Skin of body (tissue), 3 donors: ENCODE measurements at places on chromosomes 4 and X. TPM values are rescaled to one million over a fixed set of nuclear protein-coding genes. Genes with fewer than 3 reads are reported as not detected.

- DNase-seq, result no peak
Observed at GRCh38 chr4:54773022-54773421, 115.3 kb downstream of the KIT start.

Gene MTNR1A
- 0.20 TPM for total RNA-seq

DNA sequence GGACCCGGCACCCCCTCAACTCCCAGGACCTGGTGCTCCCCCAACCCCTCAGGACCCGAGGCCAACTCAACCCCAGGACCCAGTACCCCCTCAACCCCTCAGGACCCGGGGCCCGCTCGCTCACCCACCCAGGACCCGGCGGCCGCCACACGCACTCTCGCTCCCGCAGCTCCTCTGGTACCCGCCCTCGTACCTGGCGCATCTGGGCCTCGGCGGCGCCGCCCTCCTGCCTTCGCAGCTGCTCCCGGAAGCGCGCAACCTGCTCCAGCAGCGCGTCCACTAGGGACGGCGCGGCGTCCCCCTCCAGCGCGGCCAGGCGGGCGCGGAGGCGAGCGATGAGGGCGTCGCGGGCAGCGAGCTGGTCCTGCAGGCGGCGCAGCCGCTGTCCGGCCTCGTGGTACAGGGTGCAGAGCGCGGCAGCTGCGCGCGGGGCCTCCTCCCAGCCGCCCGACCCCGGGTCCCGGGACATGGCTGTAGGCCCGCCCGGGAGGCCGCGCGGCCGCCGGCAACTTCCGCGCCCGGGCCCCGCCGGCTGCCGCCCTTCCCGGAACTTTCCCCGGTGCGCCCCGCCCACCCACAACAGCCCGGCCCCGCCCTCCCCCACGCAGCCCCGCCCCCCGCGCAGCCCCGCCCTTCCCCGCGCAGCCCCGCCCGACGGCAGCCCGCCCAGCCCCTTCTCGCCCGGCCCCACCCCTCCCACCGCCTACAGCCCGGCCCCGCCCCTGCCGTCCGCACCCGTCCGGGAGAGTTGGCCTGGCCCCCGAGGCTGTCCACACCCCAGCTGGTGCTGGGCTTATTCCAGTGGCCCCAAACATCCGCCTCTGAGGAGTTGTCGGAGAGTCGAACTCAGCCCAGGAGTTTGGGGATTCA lies at the start of gene TNIP2:
Gene TNIP2, minus strand, starts transcription at position 516 of the 870 bp plus-strand sequence. Its CDS starts 47 bp downstream, at position 469.
- DNase-seq, result peak; percentile 56

Gene AFF2
- total RNA-seq, result 5.9 TPM

DNA sequence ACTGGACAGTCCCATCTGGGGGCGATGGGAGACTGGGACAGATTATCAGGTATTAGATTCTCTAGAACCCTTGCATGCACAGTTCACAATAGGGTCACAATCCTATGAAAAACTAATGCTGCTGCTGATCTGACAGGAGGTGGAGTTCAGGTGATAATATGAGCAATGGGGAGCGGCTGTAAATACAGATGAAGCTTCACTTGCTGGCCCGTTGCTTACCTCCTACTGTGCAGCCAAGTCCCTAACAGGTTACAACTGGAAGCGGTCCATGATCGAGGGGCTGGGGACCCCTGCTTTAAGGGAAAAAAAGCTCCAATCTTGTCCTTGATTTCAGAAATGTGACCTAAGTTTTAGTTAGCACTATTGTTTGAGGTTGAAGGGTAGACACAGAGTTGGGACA lies 175.2 kb downstream of the ZNF330 start:
- no peak for DNase-seq

- no peak for DNase-seq
Observed at GRCh38 chr4:157804986-157805385, 367.8 kb downstream of the GASK1B start.

- no peak for DNase-seq
Observed at GRCh38 chr4:14855719-14856061, 146.6 kb upstream of the CPEB2 start.

DNA sequence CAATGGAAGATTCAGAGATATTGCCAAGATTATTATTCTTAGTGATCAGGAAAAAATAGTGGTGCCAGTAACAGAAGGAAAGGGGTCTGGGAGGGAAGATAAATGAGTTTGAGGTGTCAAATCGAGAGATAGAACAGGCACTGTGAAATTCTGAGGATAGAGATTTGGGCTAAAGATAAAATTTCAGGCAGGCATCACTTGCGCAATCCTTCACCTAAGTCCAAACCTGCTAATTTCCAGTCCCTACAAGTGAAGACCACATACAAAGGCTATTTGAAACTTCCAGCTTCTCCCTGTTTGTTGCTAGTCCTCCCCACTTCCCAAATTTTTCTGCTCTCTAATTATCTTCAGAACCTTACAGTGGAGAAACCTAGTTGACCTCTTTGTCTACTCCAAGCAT lies 494.6 kb downstream of the MAGEE1 start:
- DNase-seq, result no peak

Gene NAP1L2
- 1.3 TPM for total RNA-seq

- DNase-seq, result peak; percentile 40
Observed at GRCh38 chrX:107659768-107660167, 31.5 kb downstream of the PRPS1 start.

GRCh38 chr4:18850867-18851266 lies 829.3 kb upstream of the LCORL start:
- DNase-seq, result no peak

DNA sequence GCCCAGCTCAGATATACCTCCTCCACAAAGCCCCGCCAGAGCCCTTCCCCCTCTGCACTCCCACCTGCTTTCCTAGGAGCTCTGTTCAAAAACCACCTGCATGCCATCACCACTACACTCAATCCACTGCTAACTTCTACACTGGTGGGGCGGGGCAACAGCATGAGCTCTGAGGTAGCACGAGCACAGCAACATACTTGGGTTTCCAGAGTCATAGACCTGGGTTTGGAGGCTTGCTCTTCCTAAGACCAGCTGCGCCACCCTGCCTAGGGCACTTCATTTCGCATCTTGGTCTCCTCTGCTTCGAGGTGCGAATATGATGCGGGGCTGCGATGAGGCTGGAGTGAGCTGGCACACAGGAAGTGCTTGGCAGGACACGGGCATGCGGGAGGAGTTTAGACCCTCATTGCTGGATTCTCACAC lies 3.6 kb downstream of the SASH3 start:
- no peak for DNase-seq

GRCh38 chr4:1196421-1197183 lies 24.2 kb upstream of the SPON2 start:
- DNase-seq, result no peak

Gene TLR1
- 12.6 TPM for total RNA-seq

Gene ARMCX2
- total RNA-seq, result 40.1 TPM

DNA sequence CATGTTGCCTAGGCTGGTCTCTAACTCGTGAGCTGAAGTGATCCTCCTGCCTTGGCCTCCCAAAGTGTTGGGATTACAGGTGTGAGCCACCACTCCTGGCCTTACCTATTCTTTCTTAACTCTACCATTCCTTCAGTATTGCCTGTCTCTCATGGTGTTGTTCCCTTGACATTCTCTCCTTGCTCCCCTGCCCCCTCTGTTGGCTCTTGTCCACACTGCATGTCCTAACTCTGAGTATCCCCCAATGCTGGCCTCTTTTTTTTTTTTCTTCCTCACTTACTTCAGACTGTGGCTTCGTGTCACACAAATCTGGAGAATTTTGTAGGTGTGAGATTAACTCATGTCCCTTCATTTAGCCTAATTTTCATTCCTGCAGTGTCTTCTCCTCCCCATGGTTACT lies 22.9 kb upstream of the FRMPD4 start:
- DNase-seq, result no peak

GRCh38 chrX:10171249-10171648 lies 14.5 kb downstream of the CLCN4 start:
- no peak for DNase-seq

Gene SRD5A3
- total RNA-seq, result 6.5 TPM

Gene AKAP4
- total RNA-seq, result not detected

GRCh38 chr4:48329976-48330375 lies 11.4 kb upstream of the SLAIN2 start:
- DNase-seq, result no peak

- DNase-seq, result no peak
Observed at GRCh38 chr4:25921922-25922321, 7.9 kb downstream of the SMIM20 start.

- DNase-seq, result no peak
Observed at GRCh38 chr4:147891476-147892115, 159.7 kb downstream of the ARHGAP10 start.

DNA sequence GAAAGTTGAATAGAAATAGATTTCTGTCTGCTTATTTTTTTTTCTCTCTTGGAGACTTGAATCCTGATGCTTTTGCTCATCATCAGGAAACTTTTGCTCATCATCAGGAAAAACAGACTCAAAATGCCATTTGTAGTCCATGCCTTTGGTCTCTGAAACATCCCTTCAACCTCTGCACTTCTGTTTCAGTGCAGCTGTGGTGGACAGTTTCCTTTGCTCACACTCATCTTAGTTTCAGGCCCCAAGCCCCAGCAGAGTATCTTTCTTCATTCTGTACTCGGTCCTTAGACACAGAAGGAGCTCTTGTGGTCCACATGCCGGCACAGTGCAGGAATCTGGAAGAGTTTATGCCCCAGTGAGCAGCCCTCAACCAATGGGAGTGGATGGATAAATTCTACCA lies 337.9 kb downstream of the PPP3CA start:
- DNase-seq, result no peak

GRCh38 chr4:160026721-160027120 lies 923.8 kb downstream of the RAPGEF2 start:
- no peak for DNase-seq

Gene TAB3
- 16.0 TPM for total RNA-seq

Gene AKAP14
- not detected for total RNA-seq

Gene HPSE
- 3.9 TPM for total RNA-seq

Gene FGB
- not detected for total RNA-seq

DNA sequence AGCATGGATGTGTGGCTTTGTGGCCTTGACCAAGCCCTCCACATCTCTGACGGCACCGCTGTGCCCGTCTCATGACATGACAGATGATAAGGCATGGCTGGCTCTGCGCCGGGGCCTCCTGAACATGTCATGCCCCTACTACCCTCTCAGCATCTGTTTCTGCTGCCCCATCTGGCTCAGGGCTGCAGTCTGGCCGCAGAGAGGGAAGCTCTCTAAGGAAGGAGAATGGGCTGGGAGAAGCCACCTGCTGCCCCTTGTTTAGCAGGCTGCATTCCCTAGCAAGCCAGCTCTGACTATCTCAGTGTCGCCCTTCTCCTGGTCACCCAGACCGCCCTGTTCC lies 7.2 kb downstream of the ZNF185 start:
- no peak for DNase-seq

DNA sequence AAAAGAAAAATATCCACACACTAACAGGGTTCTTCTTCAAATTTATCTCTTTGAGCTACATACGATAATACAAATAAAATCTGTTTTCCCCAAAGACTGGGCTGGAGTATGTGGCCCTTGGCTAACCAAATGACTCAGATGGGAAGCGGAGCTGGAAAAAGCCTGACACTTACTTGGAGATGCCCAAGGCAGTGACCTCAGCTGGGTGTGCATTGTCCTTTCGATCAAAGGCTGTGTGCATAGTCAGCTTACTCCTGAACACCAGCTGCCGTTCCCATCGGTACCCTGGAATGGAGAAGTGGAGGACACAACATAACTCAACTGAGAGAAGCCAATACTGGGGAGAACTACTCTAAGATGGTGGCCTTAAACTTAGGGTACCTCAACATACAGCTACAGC lies 95.1 kb downstream of the CDS1 start:
- no peak for DNase-seq

Gene XG
- 7.5 TPM for total RNA-seq

Gene XK
- 5.9 TPM for total RNA-seq

Gene USP11
- 49.5 TPM for total RNA-seq

Gene GCNA
- 0.99 TPM for total RNA-seq

Gene ADH1A
- total RNA-seq, result not detected

DNA sequence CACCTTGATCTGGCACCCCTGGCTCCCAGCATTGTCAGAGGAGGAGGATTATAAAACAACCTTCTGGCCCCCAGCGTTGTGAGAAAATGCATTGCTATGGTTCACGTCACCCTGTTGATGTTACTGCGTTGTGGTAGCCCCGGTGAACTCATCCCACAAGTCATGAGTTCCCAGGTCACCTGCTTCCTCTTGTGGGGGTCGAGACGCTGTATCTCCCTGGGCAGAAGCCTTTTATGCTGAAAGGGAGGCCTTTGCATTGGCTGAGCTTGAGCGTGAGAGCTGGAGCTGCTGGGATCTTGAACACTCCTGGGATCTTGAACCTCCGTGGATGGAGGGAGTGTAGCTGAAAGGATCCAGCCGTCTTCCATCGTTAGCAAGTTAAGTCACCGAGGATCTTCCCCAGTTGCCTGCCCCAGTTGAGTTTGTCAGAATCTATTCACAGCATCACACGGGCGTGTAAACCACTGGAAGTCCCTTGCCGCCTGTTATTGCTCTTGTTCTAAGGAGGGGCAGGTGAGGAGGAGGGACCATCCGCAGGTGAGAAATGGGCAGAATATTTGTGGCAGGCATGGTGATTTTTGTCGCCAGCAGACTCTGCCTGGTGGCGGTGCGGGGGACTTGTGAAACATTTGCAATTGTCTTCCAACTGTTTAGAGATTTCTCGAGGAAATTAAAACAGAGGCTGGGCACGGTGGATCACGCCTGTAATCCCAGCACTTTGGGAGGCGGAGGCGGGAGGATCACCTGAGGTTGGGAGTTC lies 299.9 kb downstream of the ASMT start:
- DNase-seq, result no peak

- DNase-seq, result no peak
Observed at GRCh38 chr4:8164194-8164565, 5.6 kb upstream of the ABLIM2 start.

GRCh38 chr4:16043642-16044498 lies 40.0 kb downstream of the PROM1 start:
- no peak for DNase-seq

- DNase-seq, result no peak
Observed at GRCh38 chr4:54186371-54186770, 42.7 kb upstream of the PDGFRA start.

- no peak for DNase-seq
Observed at GRCh38 chrX:2711441-2711840, 20.3 kb downstream of the CD99 start.

Gene GPRASP1
- 12.4 TPM for total RNA-seq

DNA sequence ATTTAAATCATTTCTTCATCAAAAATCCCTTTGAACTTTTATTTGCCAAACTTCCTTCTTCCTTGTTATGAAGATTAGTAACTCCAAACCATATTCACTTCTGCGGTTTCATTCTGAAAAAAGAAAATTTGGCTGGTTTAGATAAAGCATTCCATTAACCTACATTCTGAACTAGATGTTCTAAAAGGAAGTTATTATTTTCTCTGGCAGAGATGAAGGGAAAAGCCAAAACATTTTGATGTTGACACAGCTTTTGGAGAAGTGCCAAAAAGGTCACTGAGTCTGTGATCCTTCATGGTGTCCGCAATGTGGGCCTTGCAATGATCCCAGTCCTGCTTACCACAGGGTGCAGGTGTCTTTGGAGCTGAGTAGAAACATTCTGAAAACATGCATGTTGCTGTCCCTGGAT lies 36.0 kb downstream of the CXCL8 start:
- DNase-seq, result no peak

- no peak for DNase-seq
Observed at GRCh38 chr4:174036111-174036510, 247.4 kb downstream of the FBXO8 start.

Gene BMPR1B
- 4.5 TPM for total RNA-seq

Gene MAOB
- total RNA-seq, result 2.5 TPM

Gene IDUA
- total RNA-seq, result 6.9 TPM
